ENCODE measurements at places on chromosomes 12 and 14.

- DNase-seq, result no peak
Measured at GRCh38 chr14:68946489-68946822, 32.6 kb downstream of the ACTN1 start.

GRCh38 chr14:104770851-104771272, 17.9 kb downstream of the SIVA1 start:
- DNase-seq, result no peak

DNA sequence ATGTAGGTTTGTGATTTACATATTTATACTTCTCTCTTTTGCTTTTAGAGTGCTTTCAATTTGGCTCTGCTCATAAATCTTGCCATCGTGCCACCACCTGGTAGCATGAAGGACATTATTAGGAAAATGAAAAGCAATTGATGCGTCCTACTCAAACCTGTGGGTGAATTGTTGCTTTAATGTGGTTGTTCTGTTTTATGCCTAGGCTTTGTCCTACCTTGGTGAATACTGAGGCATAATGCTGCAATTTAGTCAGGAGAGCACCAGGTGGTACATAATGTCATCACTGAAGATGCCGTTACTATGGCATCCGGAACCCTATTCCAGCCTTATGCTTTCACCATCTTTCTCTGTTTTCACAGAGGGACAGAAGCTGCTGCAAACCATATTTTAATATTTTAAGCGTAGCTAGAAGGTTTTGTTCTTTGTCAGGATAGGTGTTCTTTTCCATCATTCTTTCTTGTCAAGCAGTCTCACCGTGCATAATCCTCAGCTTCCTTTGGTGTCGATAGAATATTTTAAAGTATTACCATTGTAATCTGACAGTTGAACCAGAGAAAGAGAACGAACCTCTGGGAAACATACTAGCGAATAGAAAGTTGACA, 68.5 kb upstream of the PKP2 start:
- DNase-seq, result no peak

DNA sequence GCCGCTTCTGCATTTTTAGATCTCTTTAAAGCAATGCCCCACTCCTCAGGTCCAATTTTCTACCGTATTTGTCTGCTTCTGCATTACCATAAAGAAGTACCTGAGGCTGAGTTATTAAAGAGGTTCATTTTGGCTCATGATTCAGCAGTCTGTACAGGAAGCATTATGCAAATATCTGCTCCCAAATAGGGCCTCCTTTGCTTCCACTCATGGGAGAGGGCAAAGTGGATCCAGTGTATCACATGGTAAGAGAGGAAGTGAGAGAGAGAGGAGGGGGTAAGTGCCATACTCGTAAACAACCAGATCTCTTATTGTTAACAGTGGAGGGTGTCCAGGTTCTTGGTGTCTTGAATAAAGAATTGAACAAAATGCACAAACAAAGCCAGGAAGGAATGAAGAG, 316.1 kb upstream of the SEL1L start:
- no peak for DNase-seq

DNA sequence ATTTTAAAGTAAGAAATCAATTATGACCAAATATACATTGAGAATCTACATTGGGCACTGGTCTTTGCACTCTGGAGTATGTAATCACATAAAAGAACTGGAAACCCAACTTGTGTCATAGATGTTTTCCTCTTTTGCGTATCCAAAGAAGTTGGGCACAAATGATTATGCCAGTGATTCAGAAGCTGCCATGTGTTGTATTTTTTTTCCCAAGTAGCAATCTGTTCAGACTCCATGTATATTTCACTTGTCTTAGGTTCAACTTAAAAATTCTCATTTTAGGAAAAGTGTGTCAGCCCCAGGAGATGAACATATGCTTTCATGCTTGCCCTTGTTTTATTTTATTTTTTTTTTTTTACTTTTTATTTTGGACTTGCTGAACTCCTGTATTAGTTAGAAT, 441.5 kb downstream of the PDZRN4 start:
- no peak for DNase-seq

DNA sequence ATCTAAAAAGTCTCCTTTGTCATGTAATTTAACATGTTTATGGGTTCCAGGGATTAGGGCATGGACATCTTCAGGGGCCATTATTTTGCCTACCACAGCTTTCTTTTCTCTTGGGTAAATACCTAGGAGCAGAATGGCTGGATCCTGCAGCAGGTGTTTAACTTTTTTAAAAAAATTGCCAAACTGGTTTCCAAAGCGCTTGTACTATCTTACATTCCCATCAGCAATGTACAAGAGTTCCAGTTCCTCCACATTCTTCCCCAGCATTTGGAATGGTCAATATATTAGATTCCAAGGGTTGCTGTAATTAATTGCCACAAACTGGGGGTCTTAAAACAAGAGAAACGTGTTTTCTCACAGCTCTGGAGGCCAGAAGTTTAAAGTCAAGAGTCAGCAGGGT, 27.7 kb upstream of the MYL2 start:
- no peak for DNase-seq

GRCh38 chr12:110561471-110562201, 21.5 kb downstream of the PPTC7 start:
- DNase-seq, result no peak

DNA sequence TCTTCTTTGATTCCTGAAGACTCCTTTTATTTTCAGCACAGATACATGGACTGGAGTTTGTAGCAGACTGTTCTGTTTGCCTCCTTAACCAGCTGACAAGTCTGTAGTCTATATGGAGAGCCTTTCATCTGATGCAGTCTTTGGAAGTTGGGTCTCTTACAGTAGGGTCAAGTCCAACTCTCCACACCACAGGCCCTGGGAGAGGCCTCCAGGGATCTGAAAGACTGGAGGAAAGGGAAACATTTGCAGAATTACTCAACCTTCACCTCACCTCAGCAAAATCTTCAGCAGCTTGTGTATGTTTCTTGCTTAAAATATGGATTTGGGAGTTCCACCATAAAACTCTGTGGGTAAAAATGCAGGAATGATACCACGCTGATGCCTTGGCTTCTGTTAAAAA, 188.4 kb downstream of the MSRB3 start:
- DNase-seq, result no peak

GRCh38 chr14:54698501-54698900, 131.6 kb downstream of the SAMD4A start:
- DNase-seq, result no peak

DNA sequence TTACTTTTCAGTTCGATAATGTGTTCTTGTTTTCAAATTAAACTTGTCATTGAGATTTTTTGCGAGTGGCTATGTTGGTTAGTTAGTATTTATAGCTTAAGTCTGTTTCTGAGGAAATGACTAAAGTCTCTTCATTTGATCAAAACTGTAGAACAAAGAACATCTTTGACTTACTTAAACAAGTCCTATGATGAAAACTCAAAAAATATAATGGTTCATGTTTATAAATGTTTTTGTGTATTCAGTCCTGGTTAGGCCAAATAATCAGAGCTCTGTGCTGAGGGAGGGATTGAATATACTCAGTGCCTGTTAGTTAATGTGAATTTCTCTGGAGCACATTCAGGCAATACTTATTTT, 51.7 kb downstream of the PPFIBP1 start:
- DNase-seq, result no peak

DNA sequence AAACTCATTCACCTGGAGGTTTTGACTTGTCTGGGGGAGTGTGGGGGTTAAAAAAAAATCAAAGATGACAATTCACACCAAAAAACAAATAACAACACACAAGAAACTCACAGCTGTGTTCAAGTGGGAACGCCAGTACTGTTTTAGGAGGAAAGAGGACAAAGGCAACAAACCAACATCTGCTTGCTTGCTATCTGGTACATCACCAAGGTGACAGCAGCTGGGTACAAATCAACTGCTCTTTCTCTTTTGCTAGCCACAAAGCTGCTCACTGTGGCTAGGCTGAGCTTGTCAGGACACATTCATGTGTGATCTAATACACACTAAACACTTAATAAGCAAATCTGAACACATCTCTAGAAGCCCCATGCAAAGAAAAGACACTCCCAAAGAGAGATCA, 128.0 kb upstream of the RAP1B start:
- peak; percentile 38 for DNase-seq

DNA sequence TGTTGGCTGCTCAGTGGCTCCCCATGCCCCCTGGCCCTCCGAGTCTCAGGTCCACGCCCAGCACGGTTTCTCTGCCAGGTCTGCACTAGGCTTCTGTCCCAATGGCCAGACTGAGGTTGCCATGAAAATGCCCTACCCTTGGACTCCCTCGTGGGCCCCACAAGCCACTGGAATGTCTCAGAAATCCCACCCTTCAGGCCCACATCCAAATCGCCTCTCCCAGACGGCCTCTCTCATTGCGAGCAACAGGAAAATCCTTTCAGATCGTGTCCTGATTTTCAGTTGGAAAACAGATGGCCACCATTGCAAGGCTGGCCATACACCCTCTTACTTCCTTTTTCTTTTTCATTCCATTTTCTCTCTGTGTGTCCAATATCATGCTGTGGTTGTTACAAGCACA, 77.3 kb downstream of the IRF2BPL start:
- no peak for DNase-seq

GRCh38 chr12:24955389-24955788, 6.5 kb upstream of the BCAT1 start:
- DNase-seq, result no peak

DNA sequence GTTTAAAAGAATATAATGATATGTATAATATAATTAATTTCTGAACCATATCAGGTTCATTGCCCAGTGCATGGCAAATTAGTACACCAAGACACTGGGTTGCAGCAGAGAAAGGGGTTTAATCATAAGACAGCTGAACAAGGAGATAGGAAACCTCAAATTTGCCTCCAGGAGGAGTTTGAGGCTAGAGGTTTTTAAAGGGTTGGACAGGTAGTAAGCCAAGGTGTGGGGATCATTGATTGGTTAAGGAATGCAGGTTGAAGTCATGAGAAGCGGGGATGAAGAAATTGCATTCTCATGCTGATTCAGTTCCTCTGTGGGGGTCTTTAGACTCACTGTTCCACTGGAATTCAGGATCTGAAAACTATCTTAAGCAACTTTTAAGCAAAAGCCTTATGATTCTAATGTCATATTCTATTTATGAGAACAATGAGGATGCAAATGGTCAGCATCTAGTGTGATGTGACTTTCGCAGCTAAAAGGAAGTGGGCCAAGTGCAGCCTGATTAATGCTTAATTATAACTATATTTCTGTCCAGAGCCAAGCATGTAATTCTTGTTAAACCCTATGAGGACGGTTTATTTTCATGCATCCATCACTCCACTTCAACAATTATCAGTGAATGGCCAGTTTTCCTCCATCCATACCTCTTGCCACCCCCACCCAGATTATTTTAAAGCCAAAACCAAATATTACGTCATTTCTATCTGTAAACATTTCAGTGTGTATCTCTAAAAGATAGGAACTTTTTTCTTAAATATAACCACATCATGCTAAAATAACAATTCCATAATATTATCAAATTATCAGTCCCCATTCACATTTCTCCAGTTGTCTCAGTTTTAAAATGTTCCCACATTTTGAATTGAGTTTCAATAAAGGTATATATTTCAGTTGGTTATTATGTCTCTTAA, 14.9 kb downstream of the RNF212B start:
- DNase-seq, result no peak

All from activated T-helper 2 cell treated with anti-CD3 and anti-CD28 coated beads, Interferon-gamma antibody, Interleukin-2, Interleukin-4, amounts not matched to agents 10 μg/mL and 5 μg/mL and 100 μg/mL, durations not matched to agents 14 hours and 24 hours and 36 hours (primary cell).